Sigmoid colon (tissue), 7 donors: ENCODE measurements at places on chromosomes 13 and 19.

GRCh38 chr19:48274938-48275337 is 5.1 kb downstream of the ZNF114 start:
- H3K27ac ChIP-seq: no peak overlapping the region
- H3K27me3 ChIP-seq: no peaks in the 10 kb centered on the region
- H3K4me3 ChIP-seq: no peak overlapping the region
- peaks cover 15% of the 10 kb centered on the region for H3K4me1 ChIP-seq
- H3K36me3 ChIP-seq: no peaks in the 10 kb centered on the region

GRCh38 chr19:3818466-3818865 is 32.3 kb upstream of the MATK start:
- DNase-seq: no peak
- H3K27me3 ChIP-seq: peaks cover 2% of the 10 kb centered on the region
- no peaks in the 10 kb centered on the region for H3K36me3 ChIP-seq
- no peak overlapping the region for H3K4me3 ChIP-seq

DNA sequence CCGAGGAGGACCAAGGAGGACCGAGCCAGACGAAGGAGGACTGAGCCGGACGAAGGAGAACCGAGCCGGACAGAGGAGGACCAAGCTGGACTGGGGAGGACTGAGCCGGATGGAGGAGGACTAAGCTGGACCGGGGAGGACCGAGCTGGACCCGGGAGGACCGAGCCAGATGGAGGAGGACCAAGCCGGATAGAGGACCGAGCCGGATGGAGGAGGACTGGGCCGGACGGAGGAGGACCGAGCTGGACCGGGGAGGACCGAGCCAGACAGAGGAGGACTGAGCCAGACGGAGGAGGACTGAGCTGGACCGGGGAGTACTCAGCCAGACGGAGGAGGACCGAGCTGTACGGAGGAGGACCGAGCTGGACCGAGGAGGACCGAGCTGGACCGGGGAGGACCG is 3.2 kb downstream of the PIP5K1C start:
- no peaks in the 10 kb centered on the region for H3K36me3 ChIP-seq
- H3K27ac ChIP-seq: peak overlapping the region; percentile 99
- no peaks in the 10 kb centered on the region for H3K27me3 ChIP-seq
- no peak for DNase-seq
- no peak overlapping the region for H3K4me3 ChIP-seq

GRCh38 chr13:21045100-21045499 is 16.3 kb downstream of the LATS2 start:
- no peaks in the 10 kb centered on the region for H3K27me3 ChIP-seq
- no peak for DNase-seq
- H3K27ac ChIP-seq: peak overlapping the region; percentile 85
- H3K4me1 ChIP-seq: peaks cover 93% of the 10 kb centered on the region
- no peaks in the 10 kb centered on the region for H3K36me3 ChIP-seq
- no peak overlapping the region for H3K4me3 ChIP-seq

GRCh38 chr13:98365302-98365701 is 188.2 kb upstream of the RNF113B start:
- no peak overlapping the region for H3K27ac ChIP-seq
- no peak for DNase-seq
- H3K36me3 ChIP-seq: peaks cover 5% of the 10 kb centered on the region
- H3K27me3 ChIP-seq: no peaks in the 10 kb centered on the region
- peaks cover 7% of the 10 kb centered on the region for H3K4me1 ChIP-seq

DNA sequence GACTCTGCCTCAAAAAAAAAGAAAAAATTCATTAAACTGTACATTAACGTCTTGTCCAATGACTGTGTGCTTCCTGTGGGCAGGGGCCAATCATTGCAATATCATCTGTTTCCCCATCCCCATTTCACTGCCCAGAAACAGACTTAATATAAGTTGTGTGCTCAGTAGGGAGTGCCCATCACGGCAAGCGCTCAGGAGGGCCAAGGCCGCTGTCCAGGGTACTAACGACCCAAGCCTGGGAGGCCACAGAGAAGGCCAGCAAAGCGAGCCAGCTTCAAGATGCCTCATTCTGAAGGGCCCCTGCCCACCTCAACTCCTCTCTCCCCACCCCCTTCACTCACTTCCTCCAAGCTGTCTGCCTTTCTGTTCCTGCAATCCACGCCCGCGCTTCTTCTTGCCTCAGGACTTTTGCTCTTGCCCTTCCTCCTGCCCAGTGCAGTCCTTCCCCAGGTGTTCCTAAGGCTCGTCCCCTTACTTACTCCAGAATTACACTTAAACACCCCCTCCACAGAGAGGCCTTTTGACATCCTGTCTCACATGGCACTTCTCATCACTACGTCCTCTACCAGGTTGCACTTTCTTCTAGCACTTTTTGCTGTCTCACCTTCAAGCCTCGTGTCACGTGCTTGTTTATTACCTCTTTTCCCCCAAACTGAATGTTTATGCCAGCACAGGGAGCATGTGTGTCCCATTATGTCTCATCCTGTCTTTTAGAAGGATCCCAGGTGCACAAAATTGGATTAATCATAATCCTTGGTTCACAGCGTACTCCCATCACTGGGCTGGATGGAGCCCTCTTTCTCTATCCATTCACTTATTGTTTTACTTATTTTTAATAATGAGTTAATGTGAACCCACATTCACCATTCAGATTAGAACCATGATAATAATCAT is 11.3 kb upstream of the POU2F2 start:
- H3K4me1 ChIP-seq: no peaks in the 10 kb centered on the region
- no peaks in the 10 kb centered on the region for H3K36me3 ChIP-seq
- H3K4me3 ChIP-seq: no peak overlapping the region
- no peak for DNase-seq
- H3K27ac ChIP-seq: no peak overlapping the region
- no peaks in the 10 kb centered on the region for H3K27me3 ChIP-seq

DNA sequence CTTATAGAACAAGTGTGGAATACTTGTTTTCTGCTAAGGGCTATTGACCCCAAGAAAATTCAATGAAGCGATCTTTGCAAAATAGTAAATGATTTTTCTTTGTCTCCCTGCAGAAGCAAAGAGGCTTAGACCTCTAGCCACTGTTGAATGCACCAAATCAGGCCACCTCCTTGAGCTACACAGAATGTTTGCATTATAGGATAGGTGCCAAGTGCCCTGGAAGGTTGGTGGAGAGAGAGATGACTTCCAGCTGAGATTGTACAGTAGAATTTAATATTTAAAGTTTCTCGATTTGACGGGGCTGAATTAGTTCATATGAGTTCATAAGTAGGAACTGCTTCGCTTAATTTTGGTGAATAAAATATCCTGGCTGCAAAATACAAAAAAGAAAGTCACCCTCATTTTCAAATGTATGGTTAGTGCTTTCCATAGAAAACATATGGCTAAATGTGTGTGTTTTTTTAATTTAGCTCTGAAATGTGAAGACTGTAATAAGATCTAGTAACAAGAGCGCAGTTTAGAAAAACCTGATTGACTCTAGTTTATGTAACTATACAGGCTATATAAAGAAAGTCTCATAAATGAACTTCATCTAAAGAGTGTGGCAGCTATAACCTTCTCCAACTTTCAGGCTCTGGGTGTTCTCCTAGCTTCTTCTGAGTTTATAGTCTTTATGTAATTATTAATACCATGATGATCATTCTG is 41.6 kb downstream of the LRCH1 start:
- no peaks in the 10 kb centered on the region for H3K27me3 ChIP-seq
- H3K4me3 ChIP-seq: no peak overlapping the region
- H3K4me1 ChIP-seq: peaks cover 56% of the 10 kb centered on the region
- H3K27ac ChIP-seq: peak overlapping the region; percentile 73

DNA sequence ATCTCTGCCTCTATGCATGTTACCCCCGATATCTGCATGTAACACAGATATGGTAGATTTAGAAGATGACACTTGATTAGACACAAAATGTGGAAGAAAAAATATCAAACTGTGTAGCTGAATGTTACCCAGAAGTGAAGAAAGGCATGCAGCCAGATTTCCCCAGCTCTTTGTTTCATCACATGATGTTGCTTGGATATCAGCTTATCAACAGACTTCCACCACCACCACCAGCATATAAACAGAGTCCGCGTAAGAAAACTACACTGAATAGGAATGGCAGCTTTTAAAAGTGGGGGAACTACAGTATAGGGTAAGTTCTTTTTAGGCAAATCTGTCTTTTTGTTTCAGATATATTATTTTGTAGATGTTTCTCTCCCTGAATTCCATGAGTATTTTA is at the start of gene FAM216B:
TSS of gene FAM216B (plus strand) at position 233 of the 400 bp plus-strand sequence. CDS start 2,484 bp downstream, outside the sequence.
- DNase-seq: no peak
- H3K36me3 ChIP-seq: no peaks in the 10 kb centered on the region
- no peaks in the 10 kb centered on the region for H3K27me3 ChIP-seq
